ENCODE measurements at places on chromosomes 7 and 10.

DNA sequence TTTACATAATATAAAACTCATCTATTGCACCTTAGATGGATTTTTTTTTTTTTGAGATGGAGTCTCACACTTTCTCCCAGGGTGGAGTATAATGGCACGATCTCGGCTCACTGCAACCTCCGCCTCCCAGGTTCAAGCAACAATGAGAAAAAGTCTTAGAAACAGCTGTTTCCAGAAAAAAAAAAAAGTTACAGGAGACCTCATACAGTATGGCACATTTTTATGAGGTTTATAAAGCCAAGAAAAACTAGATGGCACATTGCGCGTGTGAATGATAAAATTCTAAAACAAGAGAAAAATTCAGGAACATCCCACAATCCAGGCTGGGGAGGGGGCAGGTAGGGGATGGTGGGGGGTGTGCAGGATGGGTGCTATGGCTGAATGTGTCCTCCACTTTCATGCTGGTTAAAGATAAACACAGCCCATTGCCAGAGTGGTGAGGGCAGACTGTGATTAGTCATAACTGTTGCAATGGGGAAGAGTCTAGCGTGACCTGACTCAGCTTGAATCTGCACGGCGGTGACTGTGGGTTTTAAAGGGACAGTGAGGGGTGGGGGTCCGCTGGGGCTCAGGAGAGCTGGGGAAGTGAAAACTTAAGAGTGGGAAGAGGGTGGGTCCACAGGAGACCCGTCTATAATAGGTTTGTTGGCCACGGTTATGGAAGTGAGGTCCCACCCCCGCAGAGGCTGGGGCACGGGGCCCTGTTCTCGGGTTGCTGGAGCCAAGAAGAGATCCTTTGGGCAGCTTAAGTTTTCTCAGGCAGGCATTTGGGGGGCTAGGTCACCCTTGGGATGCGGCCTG is 11.9 kb upstream of the LRRC27 start:
- no peak for DNase-seq

- DNase-seq, result no peak
Measured at GRCh38 chr10:115937768-115938056, 335.3 kb downstream of the GFRA1 start.

DNA sequence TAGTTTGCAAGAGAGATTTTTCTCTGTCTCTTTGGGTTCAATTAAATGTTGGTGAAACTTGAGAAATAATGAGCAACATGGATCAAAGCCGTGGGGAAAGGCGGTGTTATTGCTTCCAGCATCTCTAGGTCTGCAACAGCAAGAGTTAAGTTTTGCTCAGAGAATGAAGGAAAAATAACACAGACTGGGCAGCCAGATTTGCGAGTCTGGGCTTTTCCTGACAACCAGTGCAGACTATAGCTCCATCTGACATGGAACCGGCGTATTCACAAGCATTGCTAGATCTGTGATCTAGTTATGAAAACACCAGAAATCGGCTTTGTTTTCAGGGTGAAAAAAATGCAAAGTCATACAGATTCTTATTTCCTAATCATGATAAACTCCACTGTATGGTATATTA is 110.4 kb downstream of the CAMK1D start:
- DNase-seq, result no peak

DNA sequence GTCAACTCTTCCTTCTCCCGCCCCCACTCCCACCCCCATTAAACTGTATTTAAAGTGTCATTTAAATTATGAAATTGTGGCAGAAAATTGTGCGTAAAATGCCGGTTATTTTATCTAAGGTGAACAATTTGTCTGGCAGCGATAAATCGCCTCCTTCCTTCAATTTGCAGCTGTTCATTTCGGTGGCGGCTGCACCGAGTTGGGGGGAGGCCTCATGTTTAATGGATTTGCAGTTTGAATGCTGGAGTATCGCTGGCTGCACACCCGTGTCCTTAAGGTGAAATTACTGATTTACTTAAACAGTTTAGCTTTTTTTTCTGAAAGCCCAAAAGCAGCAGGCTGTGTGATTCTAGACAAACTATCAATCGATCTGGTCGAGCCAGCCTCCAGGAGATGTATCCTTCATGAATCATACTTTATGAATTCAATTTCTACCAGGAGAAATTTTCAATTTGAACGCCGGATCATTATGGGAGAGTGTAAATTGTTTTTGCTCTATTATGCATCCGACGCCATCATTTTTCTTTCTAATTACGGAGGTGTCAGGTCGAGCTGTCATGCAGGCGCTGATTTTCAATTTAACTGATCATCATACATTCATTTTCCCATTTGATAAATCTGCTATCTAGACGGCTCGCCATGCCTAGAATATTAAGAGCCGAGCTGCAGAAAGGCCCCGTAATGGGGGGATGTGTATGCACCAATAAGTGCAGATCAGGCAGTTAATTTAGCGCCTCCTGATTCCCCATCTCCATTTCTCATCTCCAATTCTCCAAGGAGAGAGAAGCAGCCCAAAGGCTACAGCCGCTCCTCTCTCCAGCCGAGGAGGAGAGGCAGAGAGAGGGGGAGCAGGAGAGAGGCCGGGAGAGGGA is 6.5 kb downstream of the UNCX start:
- peak; percentile 68 for DNase-seq

GRCh38 chr7:8965177-8965576 is 531.8 kb downstream of the NXPH1 start:
- no peak for DNase-seq

GRCh38 chr7:24307326-24307725 is 23.3 kb downstream of the NPY start:
- DNase-seq, result no peak

DNA sequence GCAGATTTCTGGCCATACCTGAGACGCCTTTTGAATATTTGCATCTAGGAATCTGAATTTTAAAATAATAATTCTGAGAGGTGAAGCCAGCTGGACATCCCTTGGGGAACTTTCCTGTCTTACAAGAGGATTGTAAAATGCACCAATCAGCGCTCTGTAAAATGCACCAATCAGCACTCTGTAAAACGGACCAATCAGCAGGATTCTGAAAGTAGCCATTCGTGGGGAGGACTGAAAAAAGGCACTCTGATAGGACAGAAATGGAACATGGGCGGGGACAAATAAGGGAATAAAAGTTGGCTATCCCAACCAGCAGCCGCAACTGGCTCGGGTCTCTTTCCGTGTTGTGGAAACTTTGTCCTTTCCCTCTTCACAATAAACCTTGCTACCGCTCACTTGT is 9.9 kb downstream of the PPIF start:
- DNase-seq, result no peak

GRCh38 chr10:12391206-12391605 is 41.9 kb downstream of the CAMK1D start:
- DNase-seq, result no peak

- no peak for DNase-seq
Measured at GRCh38 chr7:108285003-108285368, 154.8 kb upstream of the LAMB4 start.

DNA sequence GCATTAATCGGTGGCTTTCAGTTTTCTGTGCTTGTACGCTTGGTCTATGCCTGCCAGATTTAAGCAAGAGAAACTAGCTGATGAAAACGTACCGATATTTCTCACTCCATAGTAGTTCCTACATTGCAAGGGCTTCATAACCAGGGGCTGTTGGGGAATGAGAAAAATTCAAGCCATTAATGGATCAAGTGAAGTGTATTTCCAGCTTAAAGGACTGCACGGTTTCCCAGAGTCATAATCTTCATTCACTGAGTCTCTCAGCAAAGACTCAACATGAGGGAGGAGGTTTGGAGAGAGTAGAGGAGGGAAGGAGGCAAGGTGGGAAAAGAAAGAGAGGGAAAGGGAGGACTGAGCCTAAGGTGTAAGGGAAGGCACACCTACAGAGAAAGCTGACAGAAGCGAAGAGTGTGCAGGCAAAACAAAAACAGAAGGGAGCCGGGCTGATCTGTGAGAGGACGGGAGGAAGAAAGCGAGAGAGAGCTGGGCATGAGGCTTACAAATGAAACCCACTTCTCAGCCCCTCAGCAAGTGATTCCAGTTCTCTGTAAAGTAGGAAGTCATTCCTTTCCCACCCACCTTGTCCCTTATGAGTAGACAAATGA is 625 bp downstream of the GIMAP2 start:
- no peak for DNase-seq

DNA sequence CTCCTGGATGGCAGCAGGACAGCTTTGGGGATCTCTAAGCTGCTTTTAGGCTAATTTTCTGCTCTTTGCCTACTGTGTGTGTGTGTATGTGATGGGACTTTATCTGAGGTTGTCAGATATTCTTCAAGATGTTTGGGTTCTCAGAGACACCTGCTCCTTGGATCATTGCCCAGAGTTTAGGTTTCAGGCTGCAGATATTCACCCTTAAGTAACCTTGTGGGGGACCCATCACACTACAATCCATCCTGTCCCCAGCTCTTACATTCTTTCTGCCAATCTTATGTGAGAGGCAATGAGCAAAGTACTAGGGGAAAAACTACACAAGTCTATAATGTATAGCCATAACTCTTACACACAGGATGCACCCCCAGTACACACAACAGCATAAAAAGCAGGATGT is 263.0 kb upstream of the ZWINT start:
- no peak for DNase-seq

- no peak for DNase-seq
Measured at GRCh38 chr10:30042820-30043219, 16.6 kb downstream of the JCAD start.

DNA sequence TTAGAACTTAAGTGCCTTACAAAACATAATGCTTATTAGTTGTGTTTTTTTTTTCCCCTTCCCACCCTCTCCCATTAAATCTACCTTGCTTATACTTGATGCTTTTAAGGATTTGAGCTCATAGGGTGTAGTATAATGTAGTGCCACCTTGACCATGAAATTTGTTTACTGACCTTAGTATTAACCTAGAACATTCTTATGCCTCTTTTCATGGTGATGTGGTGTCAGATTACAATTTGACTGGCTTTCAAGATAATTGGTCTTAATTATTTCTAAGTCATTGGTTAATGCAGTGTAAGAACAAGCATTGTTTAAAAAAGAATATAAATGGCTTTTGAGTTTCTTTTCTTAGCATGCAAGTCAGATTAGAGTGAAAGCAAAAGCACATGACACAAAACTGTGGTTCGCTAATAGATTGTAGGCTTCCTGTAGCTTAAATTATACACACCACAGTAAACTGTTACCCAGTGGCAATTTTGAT is 61.8 kb downstream of the ADD3 start:
- DNase-seq, result no peak

DNA sequence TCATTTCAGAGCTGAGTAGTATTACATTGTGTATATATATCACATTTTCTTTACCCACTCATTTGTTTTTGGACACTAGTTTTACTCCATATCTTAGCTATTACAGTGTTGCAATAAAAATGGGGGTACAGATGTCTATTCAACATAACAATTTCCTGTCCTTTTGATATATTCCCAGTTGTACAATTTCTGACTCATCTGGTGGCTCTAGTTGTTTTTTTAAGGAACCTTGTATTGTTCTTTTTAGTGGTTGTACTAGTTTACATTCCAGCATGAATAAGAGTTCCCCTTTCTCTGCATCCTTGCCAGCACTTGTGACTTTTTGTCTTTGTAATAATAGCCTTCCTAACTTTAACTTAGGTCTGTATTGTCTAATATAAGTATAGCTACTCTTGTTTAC is 739.9 kb downstream of the XPNPEP1 start:
- DNase-seq, result no peak

GRCh38 chr10:18059826-18060559 is 80.2 kb upstream of the CACNB2 start:
- no peak for DNase-seq

DNA sequence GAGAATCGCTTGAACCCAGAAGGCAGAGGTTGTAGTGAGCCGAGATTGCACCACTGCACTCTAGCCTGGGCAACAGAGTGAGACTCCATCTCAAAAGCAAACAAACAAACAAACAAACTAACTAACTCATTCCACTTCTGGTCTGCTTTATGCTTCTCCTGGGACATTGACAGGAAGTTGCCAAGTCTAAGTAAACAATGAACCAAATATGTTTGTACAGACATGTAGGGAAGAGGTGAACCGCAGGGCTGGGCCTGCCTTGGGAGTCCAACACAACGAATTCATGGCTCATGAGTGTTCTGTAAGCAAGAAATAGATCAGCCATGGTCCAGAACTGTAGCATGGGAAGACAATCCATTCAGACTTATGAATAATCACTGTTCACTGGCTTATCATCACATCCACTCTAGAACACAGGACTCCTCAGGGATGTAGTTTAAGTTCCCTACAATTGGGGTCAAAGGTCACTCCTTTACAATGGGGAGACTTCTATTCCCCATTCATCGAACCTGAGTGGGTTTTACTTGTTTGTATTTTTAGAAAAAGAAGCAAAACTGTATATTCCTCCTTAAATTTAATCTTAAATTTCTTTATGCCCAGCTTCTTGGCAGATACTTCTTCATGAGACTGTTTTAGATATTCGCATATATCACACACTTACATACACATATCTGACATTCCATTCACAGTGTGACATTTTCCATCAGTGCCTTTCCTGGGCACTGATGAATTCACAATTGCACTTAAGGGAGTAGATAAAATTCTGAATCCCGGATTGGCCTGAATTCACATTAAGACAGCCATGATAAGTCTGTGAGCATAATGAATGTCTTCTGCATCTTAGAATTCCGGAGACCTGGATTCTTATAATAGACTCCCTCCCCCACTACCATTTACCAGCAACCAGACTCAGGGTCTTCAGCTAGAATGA is 159.1 kb upstream of the EEPD1 start:
- DNase-seq, result no peak

DNA sequence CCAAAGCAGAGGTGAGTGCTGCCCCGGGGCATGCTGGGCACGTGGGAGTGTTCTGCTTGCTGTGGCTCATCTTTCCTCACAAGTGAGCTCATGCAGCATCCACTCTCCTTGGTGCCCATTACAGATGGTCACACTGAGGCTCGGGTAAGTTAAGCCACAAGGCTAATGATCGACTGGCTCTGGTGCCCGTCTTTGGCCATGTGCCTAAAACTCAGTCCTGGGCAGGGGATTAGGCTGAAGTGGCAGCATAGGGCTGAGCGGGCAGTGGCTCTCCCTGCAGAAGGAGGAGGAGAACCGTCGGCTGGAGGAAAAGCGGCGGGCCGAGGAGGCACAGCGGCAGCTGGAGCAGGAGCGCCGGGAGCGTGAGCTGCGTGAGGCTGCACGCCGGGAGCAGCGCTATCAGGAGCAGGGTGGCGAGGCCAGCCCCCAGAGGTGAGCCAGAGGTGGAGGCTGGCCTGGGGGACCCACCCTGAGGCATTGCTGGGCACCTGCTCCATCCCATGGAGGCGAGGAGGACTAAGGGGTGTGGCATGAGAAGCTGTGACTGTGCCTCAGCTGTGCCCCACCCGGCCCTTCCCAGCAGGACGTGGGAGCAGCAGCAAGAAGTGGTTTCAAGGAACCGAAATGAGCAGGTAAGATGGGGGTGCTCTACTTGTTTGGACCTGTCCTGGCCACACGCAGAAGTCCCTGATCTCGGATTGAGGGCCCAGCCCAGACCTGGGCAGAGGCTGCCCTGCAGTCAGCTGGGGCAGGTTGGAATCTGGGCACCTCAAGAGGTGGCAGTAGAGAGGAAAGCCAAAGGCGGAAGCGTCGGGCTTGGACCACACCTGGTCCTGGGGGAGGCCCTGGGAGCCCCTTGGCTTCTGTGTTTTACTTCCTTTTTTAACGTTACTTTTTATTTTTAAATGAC is 7.3 kb downstream of the PGAM2 start:
- no peak for DNase-seq

- no peak for DNase-seq
Measured at GRCh38 chr7:5557920-5558401, 134.3 kb upstream of the TNRC18 start.
